ENCODE measurements at places on chromosomes 11 and 22. TPM values are rescaled to one million over a fixed set of nuclear protein-coding genes. Genes with fewer than 3 reads are reported as not detected.

Gene KRTAP5-11
- total RNA-seq = not detected

Gene NUDT8
- 19.6 TPM for total RNA-seq

Gene EXPH5
- total RNA-seq = 0.47 TPM

Gene SCN2B
- not detected for total RNA-seq

Gene ACTN3
- total RNA-seq = not detected

Gene HEPHL1
- not detected for total RNA-seq

Gene RTN4RL2
- total RNA-seq = 0.75 TPM

Gene PARVG
- total RNA-seq = 8.9 TPM

Gene USP35
- total RNA-seq = 11.0 TPM

Gene GVQW3
- total RNA-seq = 1.3 TPM

Gene CDHR5
- 79.7 TPM for total RNA-seq

Gene LMO1
- total RNA-seq = not detected

Gene ACCSL
- total RNA-seq = not detected

Gene ELFN2
- total RNA-seq = 0.08 TPM

Gene MIOX
- not detected for total RNA-seq

Gene NTM
- total RNA-seq = 1.1 TPM

Gene TRIM34
- 2.8 TPM for total RNA-seq

Gene MRGPRX4
- total RNA-seq = not detected

Gene RIC8A
- total RNA-seq = 36.7 TPM

Gene MAJIN
- not detected for total RNA-seq

Gene SEC14L6
- 0.25 TPM for total RNA-seq

Gene DEUP1
- total RNA-seq = not detected
